ENCODE measurements at places on chromosomes 3 and 15.
A peak's percentile ranks its signal among the peaks of the same experiment; 100 is the strongest.

GRCh38 chr15:40306908-40307307 is 827 bp downstream of the PLCB2 start:
- DNase-seq = no peak

DNA sequence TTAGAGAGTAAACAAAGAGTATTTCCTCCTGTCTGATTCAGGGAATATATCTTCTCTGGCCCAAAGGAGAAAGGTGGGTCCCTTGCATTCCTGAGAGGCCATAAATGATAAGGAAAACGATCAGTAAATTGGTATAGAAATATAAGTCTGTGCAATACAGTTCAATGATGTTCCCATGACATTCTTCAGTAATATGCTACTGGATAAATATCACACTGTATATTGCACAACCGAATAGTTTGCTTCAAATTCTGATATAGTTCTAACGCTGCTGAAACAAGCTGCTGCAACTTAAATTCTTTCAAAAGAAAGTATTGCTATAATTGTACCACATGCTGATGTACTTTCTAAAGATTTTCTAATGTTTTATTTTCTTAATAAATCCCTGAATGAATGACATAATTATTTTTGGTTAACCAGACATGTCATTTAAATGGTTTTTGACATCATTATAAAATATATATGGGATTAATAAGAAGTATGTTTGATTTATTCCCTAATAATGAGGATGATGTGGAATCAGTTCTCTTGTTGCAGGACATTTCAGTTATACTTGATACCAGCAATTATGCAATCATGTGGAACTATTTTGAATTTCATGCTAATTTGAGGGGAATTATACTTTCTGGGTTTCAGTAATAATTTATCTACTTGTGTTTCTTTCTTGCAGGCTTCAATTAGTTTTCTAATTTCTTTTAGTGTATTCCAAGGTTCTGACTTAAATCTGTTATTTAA is 44.9 kb downstream of the FGF7 start:
- no peak for DNase-seq

GRCh38 chr3:18830087-18830486 is 318.2 kb upstream of the KCNH8 start:
- no peak for DNase-seq

DNA sequence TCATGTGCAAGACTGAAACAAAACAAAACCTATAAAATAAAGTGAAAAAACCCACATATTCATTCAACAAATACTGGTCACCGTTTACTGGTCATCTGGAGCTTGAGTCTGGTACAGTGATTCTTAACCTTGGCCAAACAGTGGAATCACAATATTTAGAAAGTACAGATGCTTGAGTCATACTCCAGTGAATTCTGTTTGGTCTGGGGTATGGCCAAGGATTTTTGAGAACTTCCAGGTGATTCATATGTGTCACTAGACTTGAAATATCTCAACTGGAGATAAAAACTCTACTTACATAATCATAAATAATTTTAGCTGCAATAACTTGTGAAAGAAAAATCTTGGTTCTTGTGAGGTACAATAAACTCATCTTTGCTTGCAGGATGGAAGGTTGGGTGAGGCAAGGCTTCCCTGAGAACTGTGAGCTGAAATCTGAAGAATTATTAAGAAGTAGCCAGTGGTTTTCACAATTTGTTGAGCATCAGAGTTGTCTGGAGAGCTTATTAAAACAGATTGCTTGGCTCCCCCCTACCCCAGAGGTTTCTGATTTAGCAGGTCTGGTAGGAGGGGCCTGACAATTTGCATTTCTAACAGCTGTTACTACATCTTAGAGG is 9.6 kb downstream of the NEK11 start:
- no peak for DNase-seq

DNA sequence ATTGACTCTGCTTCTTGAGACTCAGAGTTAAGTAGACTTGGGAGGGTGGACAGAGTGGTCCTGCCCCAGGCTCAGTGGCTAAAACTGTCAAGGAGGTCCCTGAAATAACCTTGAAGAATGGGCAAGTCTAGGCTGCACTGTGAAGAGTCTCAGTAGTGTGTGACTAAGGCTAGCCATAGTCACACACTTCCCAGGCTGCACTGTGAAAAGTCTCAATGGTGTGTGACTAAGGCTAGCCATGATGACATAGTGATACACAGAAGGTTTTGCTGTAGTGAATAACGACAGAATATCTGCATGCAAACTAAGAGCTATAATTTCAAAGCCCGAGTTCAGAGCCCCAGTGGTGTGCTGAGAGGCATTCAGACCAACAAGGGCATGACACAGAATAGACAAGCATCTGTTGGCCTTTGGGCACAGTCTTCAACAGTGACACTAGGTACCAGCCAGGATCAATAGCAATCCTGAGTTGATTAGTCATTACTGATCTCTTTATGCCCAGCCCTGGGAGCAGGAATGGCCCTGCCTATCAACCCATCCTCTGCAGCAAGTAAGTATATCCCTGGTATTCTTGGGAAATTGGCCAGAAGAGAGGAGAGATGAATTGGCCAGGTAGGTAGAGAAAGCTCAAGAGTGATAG is 72.4 kb upstream of the BBX start:
- no peak for DNase-seq

DNA sequence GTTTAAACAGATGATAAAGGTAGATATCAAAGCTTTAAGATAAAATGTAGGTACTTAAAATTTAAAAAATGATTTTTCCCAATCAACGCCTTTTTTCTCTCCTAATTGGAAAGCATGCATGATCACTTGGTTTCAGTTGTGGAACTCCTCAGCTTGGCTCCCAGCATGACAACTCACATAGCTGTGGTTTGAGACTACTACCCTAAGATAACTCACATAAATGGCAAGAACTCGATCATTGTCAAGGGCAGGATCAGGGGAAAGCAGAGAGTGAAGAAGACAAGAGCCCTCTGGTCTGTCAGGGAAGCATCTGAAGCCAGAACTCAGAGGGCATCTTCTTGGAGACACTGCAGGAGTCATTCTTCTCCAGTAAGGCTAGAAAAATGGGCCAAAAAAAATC is 516.7 kb downstream of the NTRK3 start:
- no peak for DNase-seq

GRCh38 chr3:119145128-119145499 is 851 bp upstream of the TEX55 start:
- no peak for DNase-seq

DNA sequence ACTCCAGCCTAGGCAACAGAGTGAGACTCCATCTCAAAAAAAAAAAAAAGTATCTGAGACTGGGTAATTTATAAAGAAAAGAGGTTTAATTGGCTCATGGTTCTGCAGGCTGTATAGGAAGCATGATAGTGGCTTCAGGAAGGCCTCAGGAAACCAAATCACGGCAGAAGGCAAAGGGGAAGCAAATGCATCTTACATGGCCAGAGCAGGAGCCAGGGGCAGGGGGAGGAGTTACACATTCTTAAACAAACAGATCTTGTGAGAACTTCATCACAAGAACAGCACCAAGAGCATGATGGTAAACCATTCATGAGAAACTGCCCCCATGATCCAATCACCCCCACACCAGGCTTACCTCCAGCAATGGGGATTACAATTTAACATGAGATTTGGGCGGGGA is 37.2 kb downstream of the ACAP2 start:
- DNase-seq = no peak

DNA sequence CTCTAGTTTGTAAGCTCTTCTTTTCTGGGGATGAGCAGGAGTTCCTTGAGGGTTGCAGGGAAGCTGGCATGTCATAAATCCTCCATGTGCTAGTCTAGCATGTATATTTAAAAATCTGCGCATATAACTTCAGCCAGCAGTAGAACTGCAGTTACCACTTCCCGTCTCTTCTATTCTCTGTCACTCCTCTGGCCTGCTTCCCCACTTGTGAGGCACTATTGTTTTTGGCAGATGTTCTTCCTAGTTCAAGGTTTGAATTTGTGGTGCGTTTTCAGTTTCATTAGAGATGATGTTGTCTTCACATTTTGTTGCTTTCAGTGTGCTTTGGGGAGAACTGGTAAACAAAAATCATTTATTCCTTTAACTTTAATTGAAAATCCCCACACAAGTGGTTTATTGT is 169.1 kb upstream of the ZPLD1 start:
- no peak for DNase-seq

- no peak for DNase-seq
Observed at GRCh38 chr15:71116366-71116765, 1.1 kb downstream of the THSD4 start.

GRCh38 chr3:134718726-134719125 is 67.9 kb upstream of the KY start:
- no peak for DNase-seq

GRCh38 chr3:69276884-69277283 is 109.0 kb downstream of the FRMD4B start:
- no peak for DNase-seq

DNA sequence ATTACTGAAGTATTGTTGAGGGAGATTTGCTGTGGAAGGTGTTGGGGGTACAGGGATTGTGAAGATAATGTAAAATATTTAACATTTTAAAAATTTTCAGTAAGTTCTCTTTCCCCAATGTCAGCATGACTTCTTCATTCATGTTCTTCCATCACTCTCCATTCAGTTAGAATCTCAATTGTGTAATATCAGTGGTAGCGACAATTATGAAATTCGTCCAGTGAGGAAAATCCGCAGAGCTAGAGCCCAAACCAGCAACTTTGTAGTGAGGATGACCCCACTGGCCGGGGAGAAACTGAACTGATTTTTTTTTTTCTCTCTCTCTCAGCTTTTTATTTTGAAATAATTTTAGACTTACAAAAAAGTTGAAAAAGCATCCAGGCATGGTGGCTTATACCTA is 171.7 kb downstream of the PGPEP1L start:
- no peak for DNase-seq

GRCh38 chr3:100159331-100160153 is 45.2 kb upstream of the FILIP1L start:
- DNase-seq = no peak

DNA sequence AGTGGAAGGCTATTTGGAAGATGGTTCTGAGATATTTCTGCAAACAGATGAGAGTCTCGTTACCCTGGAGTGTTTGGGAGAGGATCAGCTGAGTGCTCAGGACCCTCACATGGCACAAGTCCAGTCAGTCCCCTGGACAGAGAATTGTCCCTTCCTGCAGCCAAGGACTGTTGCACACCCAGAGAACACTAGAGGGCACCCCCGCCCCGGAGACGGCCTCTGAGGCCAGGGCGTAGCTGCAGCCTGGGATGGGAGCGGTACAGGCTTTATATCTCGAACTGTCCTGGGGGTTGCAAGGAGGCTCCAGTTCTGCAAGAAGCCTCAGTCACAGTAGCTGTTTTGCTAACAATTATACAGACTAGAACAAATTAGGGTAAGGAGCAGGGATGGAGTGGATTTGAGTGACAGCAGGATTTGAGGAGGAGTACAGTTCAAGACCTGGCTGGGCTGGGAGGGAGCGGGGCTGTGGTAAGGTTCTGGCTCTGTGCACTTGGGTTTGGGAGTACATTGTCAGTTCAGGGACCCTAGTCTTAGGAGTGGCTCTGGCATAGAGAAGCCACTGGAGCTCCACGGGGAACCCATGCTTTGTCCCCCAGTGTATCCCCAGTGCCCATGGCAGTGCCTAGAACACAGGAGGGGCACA is 67.6 kb upstream of the HACD2 start:
- DNase-seq = peak; percentile 58

- no peak for DNase-seq
Observed at GRCh38 chr3:160090653-160091052, 102.0 kb downstream of the IL12A start.

GRCh38 chr3:145087038-145087437 is 1073.9 kb downstream of the PLOD2 start:
- no peak for DNase-seq

GRCh38 chr15:77907824-77908751 is 169.4 kb downstream of the TBC1D2B start:
- no peak for DNase-seq

GRCh38 chr3:81434161-81434560 is 327.3 kb downstream of the GBE1 start:
- no peak for DNase-seq

DNA sequence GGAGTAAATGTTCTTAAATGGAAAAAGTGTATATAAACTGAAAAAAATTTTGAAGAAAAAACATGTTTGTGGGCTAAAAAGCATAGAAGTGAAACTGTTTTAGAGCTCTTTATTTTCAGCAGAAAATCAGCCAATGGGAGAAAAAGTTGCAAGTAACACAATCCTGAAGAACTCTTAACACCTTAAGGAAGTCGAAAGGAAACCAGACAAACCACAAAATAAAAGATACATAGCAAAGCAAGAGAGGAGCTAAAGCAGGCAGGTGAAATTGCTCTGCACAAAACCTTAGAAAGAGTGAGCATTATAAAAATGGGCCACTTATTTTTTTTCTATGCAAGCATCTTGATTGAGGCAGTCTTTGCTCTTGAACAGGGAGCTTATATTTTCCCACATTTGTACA is 300.5 kb downstream of the RAP2B start:
- no peak for DNase-seq

DNA sequence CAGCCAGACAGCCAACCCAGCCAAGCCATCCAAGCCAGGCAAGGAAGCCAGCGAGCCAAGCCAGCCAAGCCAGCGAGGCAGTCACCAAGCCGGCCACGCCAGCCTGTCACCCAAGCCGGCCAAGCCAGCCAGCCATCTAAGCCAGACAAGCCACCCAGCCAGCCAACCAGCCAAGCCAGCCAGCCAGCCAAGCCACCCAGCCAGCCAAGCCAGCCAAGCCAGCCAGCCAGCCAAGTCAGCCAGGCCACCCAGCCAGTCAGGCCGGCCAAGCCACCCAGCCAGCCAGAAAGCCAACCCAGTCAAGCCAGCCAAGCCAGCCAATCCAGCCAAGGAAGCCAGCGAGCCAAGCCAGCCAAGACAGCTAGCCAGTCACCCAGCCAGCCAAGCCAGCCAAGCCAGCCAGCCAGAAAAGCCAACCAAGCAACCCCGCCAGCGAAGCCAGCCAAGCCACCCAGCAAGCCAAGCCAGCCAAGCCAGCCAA is 201.2 kb downstream of the GOLGA6L6 start:
- no peak for DNase-seq

DNA sequence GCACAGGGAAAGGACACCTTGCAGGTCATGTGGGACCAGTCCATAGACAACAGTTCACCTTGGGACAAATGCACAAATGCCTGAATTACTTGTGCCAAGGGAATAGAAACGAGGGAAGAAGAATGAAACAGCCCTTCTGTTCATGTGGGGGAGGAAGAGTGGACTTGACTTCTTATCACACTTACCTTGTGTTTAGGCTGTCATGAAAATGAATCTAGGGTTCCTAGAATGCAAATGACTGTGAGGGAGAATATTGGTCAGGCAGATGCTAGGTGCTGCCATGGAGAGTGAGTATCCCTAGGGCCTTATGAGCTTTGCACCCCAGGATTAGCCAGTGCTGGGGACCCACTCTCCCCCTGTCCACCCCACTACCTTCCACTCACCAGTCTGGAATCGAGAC is 11.0 kb upstream of the PRKAR2A start:
- DNase-seq = no peak

GRCh38 chr3:13894807-13895154 is 14.9 kb upstream of the WNT7A start:
- no peak for DNase-seq

Measured in putamen (tissue), 1 donor.